Heart left ventricle (tissue), 16 donors: ENCODE measurements at places on chromosomes 2 and 18. TPM values are rescaled to one million over a fixed set of nuclear protein-coding genes. Genes with fewer than 3 reads are reported as not detected.

- no peak for DNase-seq
These were observed 44.4 kb downstream of the CRACDL start for GRCh38 chr2:98891591-98891990.

DNA sequence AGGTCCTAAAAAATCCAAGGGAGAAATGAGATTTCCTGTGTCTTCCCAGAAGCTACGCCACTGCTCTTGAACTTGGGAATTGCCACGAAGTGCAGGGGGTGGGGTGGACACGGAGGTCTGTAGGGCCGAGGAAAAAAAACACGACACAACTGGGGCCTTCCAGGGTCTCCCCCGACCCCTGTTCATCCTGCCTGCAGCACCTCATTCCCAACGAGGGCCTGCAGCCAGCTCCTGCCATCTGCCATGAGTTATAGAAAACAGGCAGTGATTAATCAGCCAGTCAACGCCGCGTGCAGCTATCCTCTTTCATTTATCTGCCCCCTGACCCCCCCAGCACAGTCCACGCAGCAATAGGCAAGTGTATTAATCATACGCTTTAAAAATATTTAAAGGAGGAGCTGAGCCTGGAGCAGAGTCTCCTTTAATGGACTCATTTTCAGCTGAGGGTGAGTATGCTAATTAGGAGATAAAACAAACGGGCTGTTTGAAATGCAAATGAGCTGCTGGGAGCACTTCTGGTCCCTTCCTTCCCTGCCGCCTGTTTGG, 209.9 kb downstream of the TFCP2L1 start:
- no peak for DNase-seq

- peak; percentile 30 for DNase-seq
These were observed 241.8 kb upstream of the RAB12 start for GRCh38 chr18:8367217-8367988.

GRCh38 chr2:191701696-191702095, 23.8 kb downstream of the NABP1 start:
- DNase-seq, result no peak

DNA sequence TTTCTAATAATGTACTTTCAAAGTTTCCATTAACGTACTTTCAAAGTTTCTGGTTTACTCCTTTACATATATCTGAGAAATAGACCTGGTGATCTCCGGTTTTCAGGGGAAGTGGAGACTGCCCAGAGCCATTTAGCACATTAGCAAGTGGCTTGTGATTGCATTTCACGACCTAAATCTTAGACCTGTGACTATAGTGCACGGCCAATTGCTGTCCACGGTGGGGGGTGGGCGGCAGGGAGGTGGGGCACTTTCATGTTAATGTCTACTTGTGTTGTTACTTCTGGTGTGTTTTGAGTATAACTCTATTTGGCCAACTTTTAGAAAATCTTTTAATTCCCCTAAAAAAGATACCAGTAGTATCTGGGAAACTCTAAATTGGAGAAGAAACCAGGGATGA, 11.3 kb downstream of the GATA6 start:
- no peak for DNase-seq

DNA sequence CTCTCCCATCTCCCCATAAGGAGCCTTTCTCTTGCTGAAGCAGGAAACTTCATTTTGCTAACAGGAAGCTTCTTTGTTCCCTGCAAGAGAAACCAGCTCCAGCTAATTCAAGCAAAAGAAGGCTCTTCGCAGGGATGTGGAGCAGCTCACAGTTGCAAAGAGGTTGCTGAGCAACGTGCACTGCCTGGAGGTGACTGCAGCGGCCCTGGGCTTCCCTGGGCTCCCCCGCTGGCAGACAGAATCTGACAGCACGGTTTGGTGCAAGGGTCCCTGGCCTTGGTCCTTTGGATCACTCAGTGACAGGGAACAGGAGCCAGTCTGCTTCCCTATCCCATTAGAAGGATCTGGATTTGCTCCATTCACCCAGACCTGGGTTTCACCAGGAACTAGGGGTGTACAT, 25.8 kb downstream of the GPR55 start:
- DNase-seq, result no peak

DNA sequence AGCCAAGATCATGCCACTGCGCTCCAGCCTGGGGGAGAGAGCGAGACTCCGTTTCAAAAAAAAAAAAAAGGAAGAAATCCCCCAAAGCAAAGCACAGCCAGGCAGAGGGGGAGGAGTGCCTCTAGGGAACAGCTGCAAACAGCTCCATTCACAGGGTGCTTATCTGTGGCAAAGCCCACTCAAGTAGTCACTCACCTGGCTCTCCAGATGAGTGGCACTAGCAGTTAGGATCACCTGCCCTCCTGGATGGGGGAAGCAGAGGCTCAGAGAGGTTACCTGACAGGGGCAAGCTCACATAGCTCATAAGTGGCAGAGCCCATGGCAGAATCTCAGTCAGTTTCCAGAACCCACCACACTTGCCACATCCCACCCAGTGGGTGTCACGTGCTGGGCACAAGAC, 30.3 kb downstream of the TFCP2L1 start:
- no peak for DNase-seq

DNA sequence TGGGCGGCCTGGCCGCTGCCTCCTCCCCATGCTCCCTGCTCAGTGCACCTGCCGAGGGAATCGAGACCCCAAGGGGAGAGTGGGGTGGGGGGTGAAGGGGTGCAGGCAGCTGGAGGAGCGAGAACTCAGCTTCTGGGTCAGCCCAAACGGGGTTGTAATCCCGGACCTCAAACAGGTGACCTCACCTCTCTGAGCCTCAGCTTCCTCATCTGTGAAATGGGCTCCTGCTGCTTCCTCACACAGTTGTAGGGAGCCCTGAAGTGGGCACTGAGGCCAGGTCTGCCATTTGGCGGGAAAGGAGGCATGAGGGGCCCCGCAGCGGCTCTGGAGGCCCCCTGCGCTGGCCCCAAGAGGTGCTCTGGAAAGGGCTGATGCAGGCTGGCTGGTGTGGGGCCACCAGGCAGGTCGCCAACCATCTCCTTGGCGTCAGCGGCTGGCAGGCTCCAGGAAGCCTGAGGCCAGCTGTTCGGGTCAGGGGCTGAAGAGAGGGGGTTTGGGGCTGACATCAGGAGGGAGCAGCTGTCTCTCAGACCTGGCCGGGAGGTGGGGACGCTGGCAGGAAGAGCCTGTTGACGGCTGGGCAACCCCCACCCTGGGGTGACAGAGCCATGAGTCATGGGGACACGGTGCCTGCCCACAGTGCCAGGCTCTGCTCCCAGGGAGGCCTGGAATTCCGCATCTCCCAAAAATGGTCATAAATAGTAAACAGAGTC, 4.9 kb downstream of the KLHL30 start:
- peak; percentile 47 for DNase-seq

RAX gene
- not detected for total RNA-seq

HAAO gene
- 1.3 TPM for total RNA-seq

PDE11A gene
- 1.0 TPM for total RNA-seq

ZNF396 gene
- 1.7 TPM for total RNA-seq
